ENCODE measurements at places on chromosomes 6 and 20.
A peak's percentile ranks its signal among the peaks of the same experiment; 100 is the strongest.

- no peak for DNase-seq
Observed at GRCh38 chr6:128599036-128599435, 78.6 kb upstream of the PTPRK start.

GRCh38 chr20:41530923-41531322 is 87.3 kb downstream of the CHD6 start:
- DNase-seq, result no peak

DNA sequence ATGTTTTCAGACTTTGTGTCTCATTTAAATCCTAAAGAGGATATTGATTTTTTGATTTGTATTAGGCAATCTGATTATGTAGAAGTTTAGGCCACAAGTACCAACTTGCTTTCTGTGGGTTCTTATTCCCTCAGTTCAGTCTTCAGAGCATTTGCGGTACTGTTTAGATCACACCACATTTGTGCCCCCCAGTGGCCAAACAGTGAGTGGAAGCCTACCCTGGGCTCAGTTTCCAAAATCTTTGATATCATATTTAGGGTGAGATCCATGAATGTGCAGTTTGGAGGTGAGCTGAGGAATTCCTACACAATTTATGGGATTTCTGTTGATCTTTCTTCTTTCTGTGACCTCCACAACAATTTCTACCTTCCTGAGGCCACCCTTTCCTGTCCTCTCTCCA is 92.3 kb upstream of the FUT9 start:
- peak; percentile 40 for DNase-seq

DNA sequence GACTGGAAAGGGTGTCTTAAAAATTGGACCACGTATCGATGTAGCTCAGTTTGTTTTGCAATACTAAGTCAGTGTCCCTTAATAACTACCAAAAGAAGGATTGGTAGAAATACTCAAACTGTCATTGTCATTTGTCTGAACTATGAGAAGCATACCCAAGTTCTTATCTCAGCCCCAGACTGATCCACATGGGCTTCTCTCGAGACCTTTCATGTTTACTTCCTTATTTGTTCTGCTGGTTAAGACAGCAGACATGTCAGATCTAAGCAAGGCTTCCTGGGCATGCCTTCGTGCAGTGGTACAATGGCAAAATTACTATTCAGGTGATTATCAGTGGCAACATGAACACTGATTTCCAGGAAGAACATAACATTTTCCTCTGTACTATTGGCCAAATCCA is 211.1 kb upstream of the PHACTR1 start:
- DNase-seq, result no peak

Measured in neural progenitor cell (in vitro differentiated cells).